ENCODE measurements at places on chromosomes 3 and 15.

DNA sequence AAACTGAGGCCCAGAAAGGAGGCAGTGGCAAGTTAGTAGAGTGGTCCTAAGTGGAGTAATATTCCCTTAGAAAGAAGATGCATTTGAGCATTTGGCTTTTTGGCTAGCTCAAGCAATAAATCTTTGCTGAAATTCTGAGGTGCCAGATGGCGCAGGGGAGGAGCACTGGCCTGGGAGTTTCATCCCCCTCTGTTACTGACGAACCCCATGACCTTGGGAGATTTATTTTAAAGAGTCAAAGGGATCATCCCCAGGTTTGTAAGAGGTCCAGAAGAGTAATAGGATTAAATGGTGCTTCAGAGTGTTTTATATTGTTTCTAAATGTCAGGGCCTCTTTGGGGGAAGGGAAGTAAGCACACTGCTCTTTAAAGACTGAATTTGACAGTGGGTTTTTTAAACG is 85.1 kb upstream of the PIAS1 start:
- DNase-seq, result no peak

DNA sequence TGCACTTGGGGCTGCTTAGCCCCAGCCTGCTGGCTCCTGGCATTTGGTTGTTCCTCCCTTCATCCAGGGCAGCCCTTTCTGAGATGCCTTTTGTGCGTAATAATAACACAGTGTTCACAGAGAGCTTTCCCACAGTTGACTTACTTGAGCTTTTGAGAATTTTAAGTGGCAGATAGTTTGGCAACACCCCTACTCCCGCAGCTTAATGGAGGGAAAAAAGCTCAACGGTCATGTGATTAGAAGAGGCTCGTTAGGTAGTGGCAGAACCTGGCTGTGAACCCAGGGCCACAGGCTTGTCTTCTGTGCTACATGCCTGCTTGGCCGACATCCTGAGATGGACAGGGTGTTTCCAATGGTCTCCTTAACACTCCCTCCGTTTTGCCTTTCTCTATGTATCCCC is 4.7 kb downstream of the KBTBD13 start:
- no peak for DNase-seq

DNA sequence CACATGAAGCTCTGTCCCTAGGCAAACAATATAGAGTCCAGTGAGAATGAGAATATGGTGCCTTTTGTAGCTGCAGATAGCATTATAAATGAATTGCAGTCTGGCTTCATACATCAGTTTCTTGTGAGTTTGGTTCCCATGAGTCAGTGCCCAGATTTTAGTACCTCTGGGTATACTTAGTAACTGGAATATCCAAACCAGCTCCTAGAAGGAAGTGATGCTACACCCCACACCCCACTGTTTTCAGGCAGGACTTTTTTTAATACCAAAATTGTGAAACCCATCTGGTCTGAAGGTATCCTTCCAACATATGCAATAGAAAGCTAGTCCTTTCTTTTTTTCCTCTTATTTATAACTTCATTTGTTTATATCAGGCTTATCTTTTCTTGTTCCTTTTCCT is 42.1 kb upstream of the FOXP1 start:
- DNase-seq, result no peak

GRCh38 chr15:40150163-40150925 is 10.5 kb upstream of the BUB1B start:
- DNase-seq, result no peak

GRCh38 chr3:142837526-142837925 is 51.4 kb downstream of the PCOLCE2 start:
- DNase-seq, result no peak

DNA sequence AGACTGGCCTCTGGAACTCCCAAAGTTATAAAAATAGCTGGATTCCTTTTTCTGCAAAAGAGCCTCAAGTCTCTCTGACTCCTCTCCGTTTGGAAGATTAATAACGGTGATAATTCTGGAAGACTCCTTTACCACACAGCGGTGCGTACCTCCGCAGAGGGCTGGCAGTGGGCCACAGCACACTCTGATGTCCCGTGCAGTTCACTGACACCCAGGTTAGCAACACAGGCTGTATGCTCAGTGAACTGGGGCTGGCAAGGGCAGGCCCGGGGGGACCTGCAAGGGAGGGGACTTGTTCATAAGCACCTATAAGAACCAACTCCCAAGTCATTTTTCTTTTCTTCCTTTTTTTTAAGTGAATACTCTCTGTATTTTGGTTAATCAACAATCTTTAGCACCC is 120.3 kb upstream of the TJP1 start:
- DNase-seq, result no peak

DNA sequence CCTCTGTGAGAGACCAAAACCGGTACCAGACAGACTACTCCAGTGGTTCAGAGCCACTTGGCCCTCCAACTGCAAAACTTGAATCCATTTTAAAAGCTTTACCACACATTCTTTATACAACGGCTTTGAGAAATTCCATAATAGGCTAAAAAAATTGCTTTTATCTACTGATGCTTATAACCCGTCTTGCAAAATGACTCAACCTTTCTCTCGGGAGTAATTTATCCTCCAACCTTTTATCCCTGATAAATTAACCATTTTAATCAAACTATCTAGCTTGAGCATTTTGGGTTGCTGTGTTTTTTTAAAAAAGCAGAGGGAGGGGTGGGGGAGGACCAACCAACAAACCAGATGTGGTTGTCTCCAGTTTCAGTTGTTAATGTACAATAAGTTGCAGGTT is 275.7 kb upstream of the LRTM1 start:
- DNase-seq, result no peak

- no peak for DNase-seq
Observed at GRCh38 chr3:23152989-23153388, 50.1 kb upstream of the UBE2E2 start.

GRCh38 chr3:181940703-181941102 is 229.0 kb downstream of the SOX2 start:
- DNase-seq, result no peak

GRCh38 chr15:33956397-33956796 is 11.9 kb upstream of the CHRM5 start:
- no peak for DNase-seq

DNA sequence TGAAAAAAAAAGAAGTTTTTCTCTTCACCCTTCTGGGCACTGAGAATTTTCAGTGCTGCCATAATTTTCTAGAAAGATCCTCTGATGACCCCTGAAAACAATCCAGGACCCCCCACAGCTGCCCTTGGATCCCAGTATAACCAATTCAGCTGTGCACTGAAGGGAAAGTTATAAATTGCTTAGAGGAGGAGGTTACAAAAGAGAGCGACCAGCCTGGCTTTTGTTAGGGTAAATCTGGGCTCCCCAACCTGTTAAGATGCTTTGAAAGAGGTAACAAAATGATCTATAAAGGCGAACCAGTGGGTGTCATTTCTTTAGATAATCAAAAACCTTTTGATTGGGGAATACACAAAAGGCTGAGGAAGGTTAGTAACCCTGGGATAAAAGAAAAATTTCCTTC is 407.9 kb upstream of the ATP11B start:
- DNase-seq, result no peak

- no peak for DNase-seq
Observed at GRCh38 chr3:20105513-20106280, 65.5 kb downstream of the KAT2B start.

DNA sequence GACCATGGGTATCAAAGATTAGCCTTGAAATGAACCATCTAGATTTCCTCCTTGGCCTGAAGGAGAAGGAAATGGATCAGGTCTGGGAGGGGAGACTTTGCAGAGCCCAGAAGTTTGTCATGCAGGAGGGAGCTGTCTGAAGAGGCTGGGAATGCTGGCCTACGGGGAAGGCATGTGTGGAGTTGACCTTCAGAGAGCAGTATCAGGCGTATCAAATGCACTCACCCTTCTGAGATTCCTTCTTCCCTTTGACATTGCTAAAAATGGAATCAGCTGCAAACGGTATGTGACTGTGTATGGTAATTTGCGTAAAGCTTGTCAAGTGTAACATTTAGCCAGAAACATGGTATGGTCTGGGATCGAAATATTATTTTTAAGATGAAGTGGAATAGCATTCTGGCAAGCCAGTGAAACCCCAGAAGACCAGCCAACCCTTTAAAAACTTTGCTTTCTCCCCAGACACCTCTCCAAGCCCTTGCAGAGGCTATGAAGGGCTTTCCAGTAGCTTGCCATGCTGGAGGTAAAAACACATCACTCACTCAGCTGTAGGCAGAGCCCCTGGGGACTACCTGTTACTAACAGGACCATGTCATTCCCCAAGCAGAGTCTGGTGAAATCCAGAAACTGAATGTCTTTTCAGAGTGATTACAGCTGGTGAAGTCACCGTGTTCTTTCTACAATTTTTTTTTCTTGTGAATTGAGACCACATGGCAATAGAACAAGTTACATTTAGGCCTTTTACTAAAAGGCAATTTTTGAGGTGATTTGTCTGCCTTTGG is 174.7 kb upstream of the SLC24A5 start:
- no peak for DNase-seq

GRCh38 chr3:32147509-32147908 is 41.1 kb downstream of the GPD1L start:
- no peak for DNase-seq

- DNase-seq, result no peak
Observed at GRCh38 chr3:141411251-141411771, 43.0 kb downstream of the ZBTB38 start.

- no peak for DNase-seq
Observed at GRCh38 chr3:114112696-114113095, 56.2 kb downstream of the QTRT2 start.

DNA sequence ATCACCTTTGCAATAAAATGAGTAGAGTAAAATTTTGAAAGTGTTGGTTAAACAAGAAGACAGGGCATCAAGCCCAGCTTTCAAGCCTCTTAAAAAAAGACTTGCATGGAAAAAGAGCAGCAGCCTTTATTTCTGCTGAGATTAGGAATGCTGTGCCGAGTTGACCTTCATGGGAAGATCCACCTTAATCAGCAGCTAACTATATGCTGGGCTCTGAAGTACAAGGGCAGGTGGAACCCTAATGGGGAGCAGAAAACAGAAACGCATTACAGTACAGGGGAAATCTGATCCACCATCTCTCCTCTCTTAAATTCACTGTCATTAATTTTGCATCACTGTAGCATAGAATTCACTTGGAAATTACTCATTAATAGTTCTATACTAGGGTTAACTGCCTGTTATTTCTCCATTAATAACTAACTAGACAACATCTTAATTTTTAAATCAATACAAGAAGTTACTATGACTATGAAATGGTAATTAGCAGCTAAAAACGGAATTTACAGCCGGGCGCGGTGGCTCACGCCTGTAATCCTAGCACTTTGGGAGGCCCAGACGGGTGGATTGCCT is 133.6 kb downstream of the GHSR start:
- no peak for DNase-seq

DNA sequence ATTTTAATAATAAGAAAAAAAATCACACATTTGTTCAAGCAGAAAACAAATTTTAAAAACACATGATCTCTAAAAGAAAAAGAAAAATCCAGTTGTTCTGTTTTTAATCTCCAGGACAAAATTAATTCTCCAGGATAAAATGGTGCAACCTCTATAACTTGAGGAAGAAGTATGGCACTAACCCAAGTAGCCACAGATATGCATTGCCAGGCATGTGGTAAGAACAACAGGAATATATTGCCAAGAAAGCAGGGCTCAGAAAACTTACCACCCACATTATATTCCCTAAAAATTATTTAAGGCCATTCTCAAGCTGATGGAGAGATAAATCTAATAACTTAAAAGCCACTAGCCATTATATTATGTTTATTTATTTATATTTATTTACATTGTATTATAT is 295.7 kb upstream of the TMCO5A start:
- DNase-seq, result no peak

DNA sequence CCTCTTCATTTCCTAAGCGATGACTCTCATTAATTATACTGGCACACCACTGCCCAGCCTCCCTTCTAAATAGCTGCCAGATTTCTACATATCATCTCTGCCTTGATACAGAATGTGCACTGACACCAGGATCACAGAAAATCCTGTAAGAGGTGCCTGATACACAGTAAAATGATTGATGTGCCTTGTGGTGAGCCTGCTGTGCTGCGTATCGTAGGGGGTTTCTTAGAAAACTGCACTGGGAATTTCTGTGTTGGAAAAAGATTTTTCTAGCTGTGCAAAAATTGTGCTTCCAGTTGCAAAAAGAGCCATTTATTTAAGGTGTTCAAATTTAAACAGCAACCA is 3.0 kb upstream of the PLCH1 start:
- DNase-seq, result no peak

GRCh38 chr3:68256635-68257223 is 602.3 kb upstream of the SUCLG2 start:
- no peak for DNase-seq

DNA sequence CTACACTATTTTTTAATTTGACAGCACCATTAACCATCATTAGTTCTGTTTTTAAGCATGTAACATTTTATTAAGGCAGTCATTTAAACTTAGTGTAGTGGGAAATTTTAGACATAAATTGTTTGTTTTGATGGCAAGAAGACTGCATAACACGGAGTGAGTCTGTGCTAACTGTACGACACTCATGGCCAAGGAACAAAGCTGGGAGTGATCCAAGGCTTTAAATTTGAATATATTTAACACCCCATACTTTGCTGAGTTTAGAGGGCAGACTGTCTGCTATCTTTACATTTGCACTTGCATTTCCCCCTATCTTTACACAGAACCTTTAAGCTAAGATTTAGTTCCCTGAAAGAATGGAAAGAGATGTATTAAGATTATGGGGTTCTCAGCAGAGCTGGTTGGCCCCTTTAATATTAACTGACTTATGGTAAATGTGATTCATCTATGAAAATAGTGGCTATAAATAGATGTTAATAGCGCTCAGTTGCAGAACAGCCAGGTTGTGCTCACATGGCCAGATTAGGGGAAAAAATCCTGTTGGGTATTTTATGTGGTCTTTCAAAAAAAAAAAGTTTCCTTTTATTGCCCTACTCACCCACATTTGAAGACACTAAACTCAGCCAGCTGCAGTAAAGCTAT is 120.7 kb downstream of the CMSS1 start:
- no peak for DNase-seq

GRCh38 chr3:67030785-67031740 is 33.0 kb downstream of the KBTBD8 start:
- DNase-seq, result no peak

- DNase-seq, result no peak
Observed at GRCh38 chr3:130488288-130488687, 28.7 kb upstream of the COL6A6 start.

DNA sequence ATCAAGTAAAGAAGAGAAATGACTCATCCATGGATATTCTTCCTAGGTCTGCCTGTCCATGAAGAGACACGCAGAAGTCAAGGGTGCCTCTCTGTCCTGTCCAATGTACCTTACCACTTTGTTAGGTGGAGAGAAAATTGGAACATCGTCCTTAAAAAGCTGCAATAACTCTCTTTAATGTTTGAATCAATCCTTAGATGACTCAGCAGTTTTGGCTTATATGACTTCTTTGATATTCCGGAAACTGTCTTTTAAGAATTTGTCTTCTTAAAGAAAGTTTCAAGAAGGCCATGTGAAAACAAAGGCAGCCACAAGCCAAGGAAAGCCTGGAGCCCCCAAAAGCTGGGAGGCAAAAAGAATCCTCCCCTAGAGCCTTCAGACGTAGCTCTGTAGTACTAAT is 49.2 kb downstream of the MRPL3 start:
- DNase-seq, result no peak

- DNase-seq, result no peak
Observed at GRCh38 chr15:67089217-67090193, 24.1 kb downstream of the SMAD3 start.

All from stimulated activated CD8-positive, alpha-beta memory T cell treated with anti-CD3 and anti-CD28 coated beads, Interleukin-15, amount 100 ng/mL, for 4 hours (primary cell).